LoVo (cell line): ENCODE measurements at places on chromosomes 4 and X.
A peak's percentile ranks its signal among the peaks of the same experiment; 100 is the strongest.

DNA sequence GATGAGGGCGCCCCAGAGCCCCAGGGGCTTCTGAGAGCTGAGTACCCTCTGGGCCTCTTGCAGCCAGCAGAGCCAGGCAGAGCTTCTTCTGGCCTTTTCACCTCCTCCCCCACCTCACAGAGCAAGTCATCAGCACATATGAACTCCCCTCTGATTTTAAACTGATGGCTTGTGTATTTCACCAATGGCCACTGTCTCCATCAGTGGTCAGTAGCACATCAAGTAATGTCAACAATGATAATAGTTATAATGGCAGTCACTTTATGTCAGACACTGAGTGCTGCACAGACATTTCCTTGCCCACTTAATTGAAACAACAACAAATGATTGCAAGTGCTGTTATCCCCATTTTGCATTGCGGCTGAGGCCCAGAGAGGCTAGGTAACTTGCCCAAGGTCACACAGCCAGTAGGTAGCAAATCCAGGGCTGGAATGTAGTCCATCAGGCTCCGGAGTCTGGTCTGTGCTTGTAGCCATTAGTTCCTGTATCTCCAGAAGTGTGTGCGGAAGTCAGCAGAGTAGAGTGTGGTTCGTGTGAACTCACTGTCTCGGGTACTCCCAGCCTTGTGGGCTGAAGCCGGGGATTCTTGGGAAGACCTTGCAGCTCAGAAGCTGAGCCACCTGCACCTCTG lies 3.0 kb downstream of the ATP2B3 start:
- DNase-seq, result no peak

- no peak for DNase-seq
Measured at GRCh38 chr4:140099983-140100382, 54.0 kb downstream of the MAML3 start.

DNA sequence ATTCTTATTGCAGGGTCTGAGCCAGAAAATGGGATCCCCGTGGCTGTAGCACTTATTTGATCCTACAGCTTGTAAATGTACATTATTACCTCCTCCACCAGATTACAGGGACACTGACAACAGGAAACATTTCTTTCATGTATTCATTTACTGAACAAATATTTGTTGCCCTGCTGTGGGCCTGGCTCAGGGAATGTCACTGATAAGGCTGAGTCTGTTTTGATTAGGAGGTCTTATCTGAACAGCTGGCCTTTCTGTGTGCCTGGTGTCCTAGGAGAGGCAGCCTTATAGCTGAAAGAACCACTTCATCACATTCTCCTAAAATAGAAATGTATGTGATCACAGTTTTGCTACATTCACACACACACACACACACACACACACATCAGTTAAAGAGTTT lies 45.5 kb upstream of the PROM1 start:
- peak; percentile 51 for DNase-seq

- no peak for DNase-seq
Measured at GRCh38 chrX:107726816-107727534, 48.6 kb downstream of the TSC22D3 start.

DNA sequence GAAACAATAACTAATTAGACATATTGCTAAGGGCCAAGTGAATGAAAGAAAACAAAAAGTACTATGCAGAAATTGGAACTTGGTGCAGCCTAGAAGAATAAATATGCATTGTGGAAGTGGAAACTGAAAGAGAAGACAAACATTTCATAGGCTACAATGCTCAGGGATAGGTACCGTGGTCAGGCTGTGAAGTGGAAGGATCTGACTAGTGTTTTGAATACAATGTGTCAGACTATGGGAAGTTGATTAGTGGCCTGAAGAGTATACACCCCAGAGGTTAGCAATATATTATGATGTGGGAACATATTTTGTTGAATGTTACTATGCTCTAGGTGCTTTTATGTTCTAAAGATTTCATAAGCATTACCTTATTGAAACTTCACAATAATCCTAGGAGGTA lies 36.8 kb downstream of the GPRIN3 start:
- no peak for DNase-seq

DNA sequence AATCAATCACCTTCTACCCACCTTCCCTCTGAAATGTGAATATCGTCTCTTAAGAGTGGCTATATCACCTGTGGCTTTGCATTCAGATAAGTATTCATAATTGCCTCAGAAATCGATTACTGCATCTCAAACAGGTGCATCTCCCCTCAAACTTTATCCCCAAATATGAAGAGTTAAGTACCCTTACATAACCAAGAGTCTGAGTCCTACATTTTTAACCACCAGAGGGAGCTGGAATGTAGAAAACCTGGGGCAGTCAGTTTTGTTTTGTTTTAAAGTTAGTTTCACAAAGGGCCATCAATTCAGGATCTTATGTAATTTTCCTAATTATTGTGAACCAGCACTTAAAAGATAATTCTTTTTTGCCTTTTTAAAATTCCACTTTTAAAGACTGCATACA lies 5.7 kb downstream of the TCEANC start:
- DNase-seq, result peak; percentile 41

GRCh38 chrX:154731184-154731583 lies 19.7 kb downstream of the GAB3 start:
- DNase-seq, result no peak

GRCh38 chr4:175758050-175759024 lies 53.7 kb downstream of the GPM6A start:
- DNase-seq, result no peak

- peak; percentile 4 for DNase-seq
Measured at GRCh38 chr4:170743633-170744032, 653.9 kb upstream of the AADAT start.

DNA sequence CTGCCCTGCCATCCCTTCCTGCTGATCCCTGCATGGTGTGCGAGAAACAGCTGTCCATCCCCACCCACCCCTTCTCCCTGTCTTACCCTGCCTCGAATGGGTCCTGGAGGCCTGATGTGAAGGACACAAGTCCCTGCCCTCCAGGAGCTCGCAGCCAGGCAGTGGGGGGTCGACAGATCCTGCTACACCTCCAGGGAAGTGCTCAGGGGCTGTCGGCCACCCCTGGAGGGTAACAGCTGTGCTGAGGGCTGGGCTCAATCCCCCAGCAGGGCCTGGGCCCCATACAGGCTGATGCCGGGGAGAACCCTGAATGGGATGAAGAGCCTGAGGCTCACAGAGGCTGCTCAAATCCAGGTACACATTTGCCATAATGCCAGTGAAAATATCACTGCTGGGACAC lies 17.6 kb downstream of the HMX1 start:
- DNase-seq, result no peak

DNA sequence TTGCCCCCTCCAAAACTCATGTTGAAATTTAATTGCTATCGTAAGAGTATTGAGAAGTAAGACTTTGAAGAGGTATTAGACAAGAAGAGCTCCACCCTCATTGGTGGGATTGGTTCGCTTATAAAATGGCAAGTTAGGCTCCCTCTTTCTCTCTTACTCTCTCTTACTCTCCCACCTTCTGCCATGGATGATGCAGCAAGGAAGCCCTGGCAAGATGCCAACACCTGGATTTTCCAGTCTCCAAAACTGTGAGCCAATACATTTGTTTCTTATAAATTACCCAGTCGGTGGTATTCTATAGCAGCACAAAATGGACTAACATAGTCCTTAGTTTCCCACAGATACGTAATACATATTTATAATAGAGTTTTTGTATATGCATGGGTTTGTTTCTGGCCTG lies 119.4 kb downstream of the DDIT4L start:
- no peak for DNase-seq

- no peak for DNase-seq
Measured at GRCh38 chr4:160044693-160045092, 941.8 kb downstream of the RAPGEF2 start.

DNA sequence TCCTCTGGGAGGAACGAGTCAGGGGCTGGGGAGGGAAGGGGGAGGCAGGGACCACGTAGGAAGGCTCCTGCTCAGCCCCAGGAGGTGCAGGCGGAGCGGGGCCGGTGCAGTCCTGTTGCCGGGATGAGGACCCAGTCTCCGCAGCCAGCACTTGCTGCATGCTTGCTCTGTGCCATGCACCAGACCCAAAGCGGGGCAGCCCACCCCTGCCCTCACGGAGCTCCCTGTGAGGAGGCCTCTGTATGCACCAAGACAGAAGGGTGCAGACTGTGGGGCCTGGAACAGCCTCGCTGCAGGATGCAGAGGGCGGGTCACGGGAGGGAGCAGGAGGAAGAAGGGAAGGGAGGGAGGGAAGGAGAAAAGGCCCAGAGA lies 61.9 kb downstream of the ABLIM2 start:
- DNase-seq, result no peak

DNA sequence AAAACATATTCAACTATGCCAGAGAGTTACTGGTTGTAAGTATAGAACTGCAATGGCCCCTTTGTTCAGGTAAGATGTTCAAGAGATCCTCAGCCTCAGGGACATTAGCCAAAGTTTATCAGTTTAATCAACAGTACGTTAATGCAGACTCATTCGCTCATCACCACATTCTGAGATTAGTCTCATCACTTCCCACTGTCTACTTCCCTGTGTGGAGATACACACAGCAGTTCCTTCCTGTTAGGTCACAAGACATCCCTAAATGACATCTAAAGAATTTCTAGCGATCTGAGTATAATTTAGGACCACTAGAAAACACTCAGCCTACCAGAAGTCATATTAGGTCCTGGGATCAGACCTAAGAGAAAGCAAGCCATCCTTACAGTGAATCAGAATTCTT lies 10.4 kb downstream of the SLC10A7 start:
- no peak for DNase-seq
